ENCODE measurements at places on chromosomes 11 and 22.

- DNase-seq: no peak
Observed at GRCh38 chr11:86954269-86955110, 705 bp downstream of the FZD4 start.

GRCh38 chr11:43905813-43906241 lies 25.2 kb downstream of the ALKBH3 start:
- DNase-seq: no peak

GRCh38 chr11:57311109-57311936 lies 13.4 kb downstream of the TNKS1BP1 start:
- peak; percentile 68 for DNase-seq

GRCh38 chr11:69640995-69641581 lies at the start of gene CCND1:
CCND1 (plus strand) TSS chr11:69641156; CDS start chr11:69641314, 158 bp downstream.
- no peak for DNase-seq

GRCh38 chr22:37101311-37102066 lies 8.0 kb downstream of the TMPRSS6 start:
- DNase-seq: no peak

All from stimulated activated CD8-positive, alpha-beta memory T cell treated with anti-CD3 and anti-CD28 coated beads, Interleukin-7, amount 100 ng/mL, for 48 hours (primary cell).